ENCODE measurements at places on chromosomes 3 and 15.

DNA sequence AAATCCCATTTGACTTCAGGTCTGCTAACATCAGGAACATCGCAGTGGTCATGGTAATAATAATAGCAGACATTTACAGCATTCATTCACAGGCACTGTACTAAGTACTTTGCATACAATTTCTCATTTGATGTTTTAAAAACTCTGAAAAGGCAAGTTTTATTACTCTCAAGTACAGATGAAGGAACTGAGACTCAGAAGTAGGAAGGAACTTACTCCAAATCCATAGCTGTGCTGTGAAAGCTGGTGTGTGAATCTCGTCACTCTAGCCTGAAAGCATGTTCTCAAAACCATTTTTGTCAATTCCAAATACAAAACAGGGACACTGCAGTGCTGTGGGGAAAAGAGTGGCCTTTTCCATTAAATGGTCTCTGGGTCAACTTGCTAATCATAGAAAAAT lies 179.9 kb downstream of the FAM43A start:
- no peak for DNase-seq

- DNase-seq, result no peak
These were observed 76.0 kb upstream of the TSC22D2 start for GRCh38 chr3:150331978-150332568.

GRCh38 chr3:13042127-13042701 lies 31.0 kb downstream of the IQSEC1 start:
- DNase-seq, result no peak

DNA sequence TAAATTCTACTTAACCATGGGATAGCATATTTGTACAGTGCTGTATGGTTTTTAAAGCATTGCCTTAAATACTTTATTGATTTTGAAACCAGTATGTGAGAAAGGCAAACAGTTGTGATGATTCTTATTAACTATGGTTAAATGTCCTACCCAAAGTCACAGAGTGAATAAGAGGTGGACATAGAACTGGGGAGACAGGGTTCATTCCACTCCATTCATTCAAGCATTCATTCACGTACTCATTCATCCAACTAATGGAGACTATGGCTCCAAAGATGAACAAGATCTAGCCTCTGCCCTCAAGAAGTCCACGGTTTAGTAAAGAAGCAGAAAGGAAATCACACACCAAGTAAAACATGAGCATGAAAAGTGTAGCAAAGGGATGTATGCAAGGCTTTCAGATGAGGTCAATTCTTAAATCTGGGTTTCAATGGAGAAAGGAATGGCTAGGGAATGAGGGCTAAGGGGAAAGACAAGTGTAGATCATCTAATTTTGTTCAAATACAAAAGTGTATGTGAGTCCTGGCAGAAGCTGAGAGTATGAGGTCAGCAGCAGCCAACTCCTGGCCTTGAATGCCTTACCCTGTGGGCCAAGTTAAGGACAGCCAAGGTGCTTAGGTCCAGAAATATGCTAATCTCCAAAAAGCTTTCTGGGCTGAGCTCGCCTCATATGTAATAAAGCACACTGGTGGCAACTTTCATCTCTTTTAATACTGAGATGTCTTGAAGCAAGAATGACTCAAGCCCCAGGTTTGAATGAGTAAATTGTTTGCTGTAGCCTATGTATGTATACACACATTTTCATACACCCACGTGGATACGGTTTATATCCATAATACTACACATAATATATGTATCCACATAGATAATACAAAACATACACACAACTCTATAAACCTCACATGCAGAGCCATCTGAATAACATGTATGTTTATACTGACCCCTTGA lies 4.3 kb downstream of the TNIK start:
- no peak for DNase-seq

DNA sequence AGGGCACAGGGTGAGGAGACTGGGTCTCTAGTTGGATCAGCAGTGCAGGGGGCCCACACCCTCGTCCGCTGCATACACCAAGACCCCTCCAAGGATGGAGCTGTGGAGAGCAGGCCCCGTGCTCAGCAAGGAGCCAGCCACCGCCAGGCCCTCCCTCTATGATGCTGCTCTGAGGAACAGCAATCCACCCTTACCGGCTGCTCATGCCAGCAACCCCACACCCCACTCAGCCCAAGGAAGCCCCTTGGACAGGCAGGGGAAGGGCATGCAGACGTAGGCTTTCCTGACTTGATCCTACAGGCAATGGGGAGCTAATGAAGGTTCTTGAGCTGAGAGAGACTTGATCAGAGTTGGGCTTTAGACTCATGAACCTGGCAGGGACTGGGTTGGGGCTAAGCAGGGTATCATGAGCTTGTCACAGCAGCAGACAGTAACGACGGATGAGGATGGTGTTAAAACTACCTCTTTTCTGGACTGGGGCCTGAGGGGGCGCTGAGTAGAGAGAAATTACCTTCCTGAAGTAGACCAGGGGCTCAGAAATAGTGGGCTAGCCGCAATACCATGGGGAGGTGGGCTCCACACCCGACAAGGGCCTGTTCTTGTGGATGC lies 50.5 kb upstream of the FGD5 start:
- no peak for DNase-seq

DNA sequence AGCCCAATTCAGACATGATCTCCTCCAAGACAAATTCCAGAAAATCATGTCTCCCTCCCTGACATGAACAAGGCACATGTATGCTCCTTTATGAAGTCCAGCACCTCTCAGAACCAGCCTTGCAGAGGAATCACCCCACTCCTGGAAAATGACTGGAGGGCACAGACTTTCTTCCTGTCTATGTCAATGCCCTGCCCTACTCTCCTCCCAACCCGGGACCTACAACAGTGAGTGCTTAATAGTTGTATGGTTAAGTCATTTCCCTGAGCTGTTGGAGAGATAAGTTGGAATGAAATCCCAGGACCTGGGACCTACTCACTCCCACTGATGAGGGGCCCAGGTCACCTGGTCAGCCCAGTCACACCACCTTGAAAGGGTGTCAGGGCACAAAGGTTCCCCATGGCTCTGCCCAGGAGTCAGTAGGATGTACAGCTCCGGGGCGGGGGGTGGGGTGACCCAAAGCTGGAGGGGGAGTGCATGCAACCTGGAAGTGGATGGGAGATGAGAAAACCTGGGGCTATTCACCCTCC lies 80.1 kb upstream of the HERC1 start:
- no peak for DNase-seq

DNA sequence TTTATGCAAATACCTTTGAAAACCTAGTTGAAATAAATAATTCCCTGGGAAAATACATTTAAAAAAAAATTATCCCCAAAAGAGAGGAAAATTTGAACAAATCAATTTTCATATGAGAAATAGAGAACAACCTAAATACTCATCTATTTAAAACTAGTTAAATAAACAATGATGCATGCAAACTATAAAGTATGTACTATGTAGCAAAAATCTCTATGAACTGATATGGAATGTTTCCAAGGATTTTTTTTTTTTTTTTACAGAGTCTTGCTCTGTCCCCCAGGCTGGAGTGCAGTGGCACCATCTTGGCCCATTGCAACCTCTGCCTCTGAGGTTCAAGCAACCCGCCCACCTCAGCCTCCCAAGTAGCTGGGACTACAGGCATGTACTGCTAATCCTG lies 27.2 kb upstream of the B3GALNT1 start:
- DNase-seq, result no peak

- DNase-seq, result no peak
These were observed 135.0 kb upstream of the CCNL1 start for GRCh38 chr3:157294953-157295352.

- DNase-seq, result no peak
These were observed 1.4 kb downstream of the GPR149 start for GRCh38 chr3:154428286-154429206.

DNA sequence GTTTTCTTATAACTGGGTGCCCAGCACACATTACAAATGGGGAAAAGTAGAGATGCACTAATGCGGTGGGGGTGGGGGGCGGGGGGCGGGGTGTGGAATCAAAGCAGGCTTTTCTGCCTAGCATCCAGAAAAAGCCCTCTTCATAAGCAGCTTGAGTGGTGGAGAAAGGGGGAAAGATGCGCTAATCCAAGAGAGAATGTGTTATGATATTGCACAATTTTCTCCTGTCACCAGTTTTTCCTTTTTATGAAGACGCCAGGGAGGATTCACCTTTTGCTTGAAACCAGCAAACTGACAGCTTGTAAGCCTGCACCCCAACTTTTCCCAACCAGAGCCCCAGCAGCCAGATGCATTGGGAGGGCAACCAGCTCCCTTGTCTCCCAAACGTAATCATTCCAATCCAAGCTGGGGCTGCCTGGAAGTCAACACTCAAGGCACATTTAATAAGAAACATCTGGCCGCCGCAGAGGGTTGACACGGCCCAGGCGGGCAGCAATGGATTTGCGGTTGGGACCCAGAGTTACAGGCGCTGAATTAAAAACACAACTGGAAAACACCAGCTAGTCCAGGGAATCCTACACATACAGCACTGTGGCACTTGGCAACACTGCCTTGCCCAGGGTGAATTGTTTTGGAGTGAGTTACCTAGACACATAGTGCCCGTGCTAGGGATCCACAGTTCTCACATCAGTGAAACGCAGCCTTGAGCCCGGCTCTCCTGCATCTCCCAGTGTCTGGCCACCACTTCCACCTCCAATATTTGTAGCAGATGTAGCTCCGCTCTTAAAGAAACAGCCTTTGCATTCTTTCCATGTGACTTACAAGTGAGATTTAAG lies 218.5 kb upstream of the PRICKLE2 start:
- DNase-seq, result no peak

GRCh38 chr3:56985878-56986277 lies 74.6 kb upstream of the SPATA12 start:
- DNase-seq, result no peak

GRCh38 chr15:42576040-42576594 lies 711 bp downstream of the STARD9 start:
- no peak for DNase-seq

- peak; percentile 46 for DNase-seq
These were observed 5.3 kb downstream of the FOXP1 start for GRCh38 chr3:71578054-71578751.

DNA sequence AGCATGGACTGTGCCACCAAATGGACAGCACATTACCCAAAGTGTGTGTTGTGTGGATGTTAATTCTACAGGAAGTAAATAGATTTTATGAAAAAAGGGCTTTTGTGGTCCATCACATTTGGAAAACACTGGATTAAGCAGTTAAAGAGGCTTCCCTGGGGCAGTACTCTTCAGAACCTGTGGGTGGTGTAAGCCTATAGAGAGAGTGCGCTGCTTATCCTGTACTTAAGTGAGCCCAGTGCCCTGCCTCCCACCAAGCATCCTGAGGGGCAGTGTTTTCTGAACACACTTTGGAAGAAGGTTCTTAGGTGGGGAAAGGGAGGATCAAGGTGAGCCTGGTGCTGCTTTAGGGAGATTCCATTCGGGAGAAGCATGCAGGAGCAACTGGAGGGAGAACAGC lies 10.9 kb downstream of the TTLL3 start:
- DNase-seq, result no peak

GRCh38 chr15:36793205-36793873 lies 213.9 kb downstream of the CDIN1 start:
- no peak for DNase-seq

DNA sequence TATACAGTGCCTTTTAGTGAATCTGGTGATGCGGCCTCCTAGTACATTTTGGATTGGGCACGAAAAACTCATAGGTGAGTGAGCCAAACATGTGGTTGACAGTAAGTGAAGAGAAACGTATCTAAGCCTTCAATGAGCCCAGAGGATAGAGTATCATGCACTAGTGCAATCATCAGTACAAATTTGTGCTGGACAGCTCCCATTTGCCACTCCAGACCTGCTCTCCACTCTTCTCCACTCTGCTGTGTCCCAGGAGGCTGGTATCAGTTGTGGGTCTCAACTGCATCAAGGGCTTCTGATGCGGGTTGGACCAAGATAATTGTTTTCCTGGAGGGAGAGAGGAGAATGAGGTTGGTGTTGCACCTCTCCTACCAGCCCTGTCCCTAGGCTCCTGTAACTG lies 9.1 kb upstream of the RASGRF1 start:
- no peak for DNase-seq

DNA sequence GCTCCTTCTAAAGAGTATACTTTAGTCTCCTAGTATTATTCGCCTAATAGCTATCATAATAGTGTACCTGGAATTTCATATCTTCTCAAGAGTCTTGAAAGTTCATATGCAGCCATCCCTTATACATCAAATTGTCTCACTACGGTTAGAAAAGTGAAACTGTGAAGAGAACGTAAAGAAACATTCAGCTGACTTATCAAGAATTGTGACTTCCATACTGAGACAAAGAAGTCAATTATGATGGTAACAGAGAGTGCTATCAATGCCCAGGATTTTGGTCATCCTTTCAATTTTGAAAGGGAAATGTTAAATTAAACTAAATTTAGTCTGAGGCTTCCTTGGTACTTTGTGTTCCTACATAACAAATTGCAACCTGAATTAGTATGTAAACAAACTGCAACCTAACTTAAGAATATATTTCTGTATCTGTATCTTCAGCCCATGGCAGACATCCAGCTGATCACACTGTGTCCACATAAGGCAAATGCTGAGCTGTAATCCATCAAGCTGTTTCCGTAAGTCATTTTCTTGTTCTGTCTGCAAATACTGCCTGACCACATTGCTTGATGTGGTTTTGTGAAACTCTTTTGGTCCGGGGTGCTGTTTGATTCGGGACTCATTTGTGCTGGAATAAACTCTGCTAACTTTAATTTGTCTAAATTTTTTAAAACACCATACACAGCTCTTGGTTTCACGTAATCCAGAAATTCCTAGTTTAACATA lies 469.6 kb downstream of the SI start:
- no peak for DNase-seq

- peak; percentile 57 for DNase-seq
These were observed 68.5 kb downstream of the DHX30 start for GRCh38 chr3:47871389-47871788.

- no peak for DNase-seq
These were observed 219.2 kb upstream of the ARHGEF26 start for GRCh38 chr3:153901991-153902390.

GRCh38 chr3:128278761-128279600 lies 125.7 kb downstream of the EEFSEC start:
- DNase-seq, result no peak

DNA sequence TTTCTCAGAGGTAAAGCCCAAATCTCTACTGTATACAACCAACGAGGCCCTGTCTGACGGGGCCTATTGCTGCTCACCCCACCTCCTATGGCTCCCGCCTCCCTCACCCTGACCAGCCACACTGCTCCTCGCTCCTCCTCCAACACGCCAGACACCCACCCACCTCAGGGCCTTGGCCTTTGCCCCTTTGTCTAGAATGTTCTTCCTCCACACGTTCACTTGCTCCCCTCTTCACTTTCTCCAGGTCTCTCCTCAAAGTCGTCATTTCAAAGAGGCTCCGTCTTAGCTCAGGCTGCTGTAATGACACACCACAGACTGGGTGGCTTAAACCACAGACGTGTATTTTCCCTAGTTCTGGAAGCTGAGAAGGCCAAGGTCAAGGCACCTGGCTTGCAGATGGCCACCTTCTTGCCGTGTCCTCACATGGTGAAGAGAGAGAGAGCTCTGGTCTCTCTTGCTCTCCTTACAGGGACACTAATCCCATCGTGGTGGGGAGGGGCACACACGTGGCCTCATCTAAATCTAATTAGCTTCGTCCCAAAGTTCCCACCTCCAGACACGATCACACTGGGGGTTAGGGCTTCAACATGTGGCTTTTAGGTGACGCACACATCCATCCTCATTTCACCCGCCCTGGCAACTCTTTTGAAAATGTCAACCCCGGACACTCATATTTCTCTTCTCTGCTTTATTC lies 98.2 kb downstream of the TLE3 start:
- DNase-seq, result no peak

All from hematopoietic multipotent progenitor cell treated with erythropoietin and hydrocortisone succinate and interleukin-3 and kit ligand, for 17 days (in vitro differentiated cells).